Activated T-cell treated with anti-CD3 and anti-CD28 coated beads, Interleukin-2, amount 50 U/mL, for 48 hours (primary cell): ENCODE measurements at places on chromosomes 6 and 20.
A peak's percentile ranks its signal among the peaks of the same experiment; 100 is the strongest.

- no peak for DNase-seq
These were observed 208.1 kb downstream of the UTRN start for GRCh38 chr6:144493035-144493910.

- no peak for DNase-seq
These were observed 15.3 kb downstream of the PPARD start for GRCh38 chr6:35357677-35358076.

DNA sequence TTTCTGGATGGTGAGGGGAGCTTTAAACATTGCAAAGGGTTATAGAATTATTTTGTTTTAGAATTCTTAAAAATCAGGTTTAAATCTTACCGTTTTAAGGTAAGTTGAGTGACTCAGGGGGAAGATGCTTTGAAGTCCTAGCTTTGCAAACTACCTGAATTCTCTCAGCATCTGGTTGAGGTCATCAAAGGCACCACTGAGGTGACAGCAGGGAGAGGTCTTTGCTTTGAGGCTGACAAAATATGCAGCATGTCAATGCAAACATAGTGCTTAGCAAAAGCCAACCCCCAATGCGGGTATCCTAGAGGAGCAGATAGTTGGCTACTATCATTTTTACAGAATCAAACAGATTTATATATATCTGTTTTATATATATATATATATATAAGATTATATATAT lies 219.5 kb downstream of the SLC24A3 start:
- DNase-seq = no peak

- DNase-seq = no peak
These were observed 332.1 kb downstream of the UTRN start for GRCh38 chr6:144617191-144617590.

DNA sequence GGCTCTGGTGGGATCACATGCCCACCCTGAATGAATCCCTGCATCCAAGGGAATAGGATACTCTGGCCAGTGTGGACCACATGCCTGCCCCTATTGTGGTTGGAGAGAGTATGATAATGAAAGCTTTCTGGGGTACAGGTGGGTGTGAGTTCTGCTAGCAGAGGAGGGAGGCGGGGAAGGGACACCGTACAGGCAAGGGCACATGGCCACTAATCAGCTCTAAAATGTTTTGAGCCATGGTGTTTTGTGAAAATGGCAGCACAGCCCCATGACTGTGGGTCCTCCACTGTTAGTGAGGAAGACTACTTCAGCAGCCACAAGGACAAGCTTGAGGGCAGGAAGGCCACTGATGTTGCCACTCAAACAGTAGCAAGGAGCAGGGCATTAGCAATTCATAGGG lies 11.9 kb upstream of the DHX35 start:
- DNase-seq = no peak

GRCh38 chr6:72699159-72699558 lies 77.3 kb downstream of the KCNQ5 start:
- no peak for DNase-seq

- no peak for DNase-seq
These were observed 233.6 kb upstream of the ASCC3 start for GRCh38 chr6:101114703-101115102.

DNA sequence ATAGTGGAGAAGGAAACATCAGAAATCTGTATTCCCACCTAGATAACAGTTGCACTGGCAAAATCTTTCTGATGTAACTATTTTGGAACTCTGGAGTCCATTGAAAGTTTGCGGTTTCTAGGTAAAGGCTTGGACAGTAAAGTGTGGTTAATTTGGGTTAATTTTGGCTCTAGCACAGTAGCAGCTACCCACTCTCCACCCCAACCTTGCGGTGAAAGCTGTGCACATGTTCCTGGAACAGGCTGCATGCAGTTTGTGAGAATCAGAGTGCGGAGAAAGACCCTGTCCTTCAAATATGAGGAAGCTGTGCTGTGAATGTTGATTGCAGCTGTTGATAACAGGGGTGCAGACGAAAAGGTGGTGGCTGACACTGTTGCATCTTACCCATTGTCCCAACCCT lies 38.4 kb downstream of the SMOC2 start:
- no peak for DNase-seq

- DNase-seq = no peak
These were observed 458.7 kb upstream of the RUNX2 start for GRCh38 chr6:44869321-44869897.

GRCh38 chr6:21907291-21907690 lies 313.7 kb downstream of the SOX4 start:
- DNase-seq = no peak

DNA sequence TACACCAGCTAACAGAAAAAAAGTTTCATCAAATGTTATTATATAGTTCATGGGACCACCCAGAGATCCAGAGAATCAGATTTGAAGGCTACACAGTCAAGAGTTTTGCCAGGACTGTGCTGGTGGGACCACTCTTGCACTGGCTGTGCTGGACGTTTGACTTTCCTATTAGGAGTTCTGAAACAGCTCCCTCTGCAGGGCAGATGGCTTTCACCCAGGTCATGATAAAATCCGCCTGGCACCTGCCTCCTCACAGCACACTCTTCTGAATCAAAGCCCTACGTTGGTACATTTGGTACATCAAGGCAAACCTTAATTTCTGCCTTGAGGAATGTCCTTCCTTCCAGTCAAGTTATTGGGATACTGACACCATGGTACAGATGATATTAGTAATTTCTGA lies 302.1 kb downstream of the ZNF217 start:
- DNase-seq = no peak

DNA sequence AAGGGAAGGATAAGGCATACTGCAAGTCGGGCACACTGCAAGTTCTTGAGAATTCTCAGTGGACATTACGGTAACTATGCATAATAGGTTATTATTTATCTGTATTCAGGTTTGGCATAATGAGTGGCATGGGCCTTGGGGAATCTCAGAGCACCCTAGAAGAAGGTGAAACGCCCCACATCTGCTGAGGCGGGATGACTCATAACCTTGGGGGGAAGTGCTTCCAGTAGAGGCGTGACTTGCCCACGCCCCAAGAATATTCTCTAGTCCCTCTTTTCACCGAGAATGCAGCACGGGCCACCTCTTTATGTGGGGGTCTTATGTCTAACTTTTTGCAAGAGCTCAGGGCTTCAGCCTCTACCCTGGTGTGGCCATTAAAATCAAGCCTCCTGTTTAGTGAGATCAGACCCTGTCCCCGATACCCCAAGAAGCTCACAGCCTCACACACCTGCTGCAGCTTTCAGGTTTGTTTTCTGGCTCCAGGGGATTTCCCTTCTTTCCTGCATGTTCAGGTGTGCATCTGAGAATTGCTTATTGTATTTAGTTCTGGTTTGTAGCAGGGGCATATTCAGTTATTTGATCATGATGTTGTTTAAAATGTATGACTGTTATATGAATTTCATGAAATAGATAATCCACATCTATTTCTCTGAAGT lies 19.1 kb downstream of the ZFP64 start:
- DNase-seq = no peak

DNA sequence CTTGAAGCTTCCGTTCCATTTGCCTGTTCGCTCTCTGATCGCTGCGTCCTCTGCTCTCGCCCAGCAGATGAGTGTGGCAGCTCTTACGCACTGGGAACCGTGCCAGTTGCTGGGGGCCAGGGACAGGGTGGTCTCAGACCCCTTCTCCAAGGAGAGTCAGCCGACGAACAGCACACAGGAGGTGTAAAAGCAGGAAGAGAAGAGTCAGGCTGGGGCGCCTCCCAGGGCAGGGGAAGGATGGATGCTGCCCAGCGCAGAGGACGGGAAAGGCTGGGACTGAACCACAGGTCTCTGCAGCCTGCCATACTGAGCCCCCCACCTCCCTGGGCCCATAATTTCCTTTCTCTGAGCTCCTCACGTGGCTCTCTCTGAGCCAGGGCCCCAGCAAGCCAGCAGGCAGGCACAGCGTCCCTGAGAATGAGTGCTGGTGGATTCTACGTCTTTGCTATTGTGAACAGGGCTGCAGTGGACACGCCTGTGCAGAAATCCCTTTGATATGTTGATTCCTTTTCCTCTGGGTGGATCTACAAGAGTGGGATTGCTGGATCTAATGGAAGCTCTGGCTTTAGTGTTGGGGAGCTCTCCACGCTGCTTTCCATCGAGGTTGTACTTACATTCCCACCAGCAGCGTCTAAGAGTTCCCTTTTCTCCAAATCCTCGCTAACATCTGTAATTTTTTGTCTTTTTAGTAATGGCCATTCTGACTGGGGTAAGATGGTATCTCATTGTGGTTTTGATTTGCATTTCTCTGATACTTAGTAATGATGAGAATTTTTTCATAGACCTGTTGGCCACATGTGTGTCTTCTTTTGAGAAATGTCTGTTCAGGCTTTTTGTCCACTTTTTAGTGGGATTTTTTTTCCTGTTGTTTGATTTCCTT lies 104.1 kb downstream of the PSMB1 start:
- no peak for DNase-seq

DNA sequence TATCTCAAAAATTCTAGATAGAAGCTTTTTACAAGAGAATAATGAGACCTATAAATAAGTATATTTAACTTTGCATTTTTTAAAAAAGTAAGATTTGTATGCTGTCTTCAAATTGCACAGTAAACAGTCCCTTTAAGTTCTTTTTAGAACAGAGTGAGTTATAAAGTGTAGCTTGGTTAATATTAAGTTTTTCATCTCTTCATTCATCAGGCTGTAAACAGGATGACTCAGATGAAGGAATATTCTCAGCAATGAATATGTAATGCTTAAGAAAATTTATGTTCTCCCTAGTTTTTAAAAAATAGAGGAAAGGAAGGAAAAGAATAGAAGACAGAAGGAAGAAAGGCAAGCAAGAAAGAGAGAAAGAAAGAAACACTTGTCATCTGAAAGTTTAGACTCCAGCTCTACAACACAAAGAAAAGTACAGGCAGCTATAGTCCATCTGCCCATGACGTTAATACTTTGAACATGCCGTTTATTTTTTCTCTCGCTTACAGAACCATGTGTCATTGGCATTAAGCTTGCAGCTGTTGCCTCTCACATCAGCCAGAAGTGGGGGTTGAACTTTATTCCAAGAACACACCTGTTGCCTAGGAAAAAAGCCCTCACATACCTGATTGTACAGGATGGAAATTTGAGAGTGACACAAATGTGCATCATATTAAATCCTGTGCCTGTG lies 36.1 kb downstream of the CAP2 start:
- no peak for DNase-seq

- no peak for DNase-seq
These were observed 2.3 kb downstream of the PEDS1 start for GRCh38 chr20:50151034-50151743.

GRCh38 chr6:130692659-130693058 lies 134.5 kb upstream of the SMLR1 start:
- DNase-seq = no peak

DNA sequence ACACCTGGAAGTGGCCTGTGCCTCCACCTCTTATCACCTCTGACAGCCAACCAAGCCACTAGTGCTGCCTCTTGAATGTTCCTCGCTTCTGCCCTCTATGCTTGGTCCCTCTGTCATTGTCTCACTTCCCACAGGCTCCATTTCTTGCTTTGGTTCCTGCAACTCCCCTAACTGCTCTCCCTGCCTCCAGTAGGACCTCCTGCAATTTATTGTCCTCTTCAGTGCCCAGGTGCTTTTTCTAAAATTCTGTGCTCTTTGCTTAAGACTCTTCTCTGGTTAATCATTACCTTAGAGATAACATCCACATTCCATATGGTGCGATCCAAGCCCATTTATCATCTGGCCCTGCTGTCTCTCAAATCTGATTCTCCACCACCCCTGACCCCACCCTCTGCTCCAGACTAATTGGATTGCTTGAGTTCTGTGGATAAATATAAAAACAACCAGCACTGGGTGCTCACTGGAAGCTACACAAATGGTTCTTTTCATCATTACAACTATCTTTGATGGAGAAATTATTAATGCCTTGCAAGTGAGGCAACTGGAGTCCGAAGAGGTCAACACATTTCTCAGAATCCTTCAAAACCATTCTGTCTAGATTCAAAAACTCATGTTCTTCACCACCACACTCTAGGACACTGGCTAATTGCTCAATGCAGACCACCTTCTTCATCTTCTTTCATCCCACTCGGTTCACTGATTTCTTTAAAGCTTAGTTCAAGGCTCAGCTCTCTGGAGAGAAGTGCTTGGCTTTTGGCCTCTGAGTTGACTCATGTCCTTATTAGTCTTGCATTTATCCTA lies 47.2 kb downstream of the FOXA2 start:
- DNase-seq = no peak

DNA sequence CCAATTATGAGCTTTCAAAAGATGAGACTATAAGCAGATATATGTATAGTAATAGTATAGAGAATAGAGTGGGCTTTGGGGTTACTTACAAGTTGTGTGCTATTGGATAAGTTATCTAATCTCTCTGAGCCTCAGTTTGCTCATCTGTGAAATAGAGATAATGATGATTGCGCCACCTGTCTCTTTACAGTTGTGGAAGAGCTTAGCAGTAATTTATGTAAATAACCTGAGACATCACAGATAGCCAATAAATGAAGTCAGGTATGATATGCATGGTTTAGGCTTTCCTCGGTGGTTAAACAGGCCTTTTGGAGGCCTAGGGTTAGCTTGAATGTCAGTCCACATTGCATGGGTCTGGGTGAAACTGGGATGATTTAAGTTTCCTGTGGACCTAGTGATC lies 29.8 kb upstream of the SCUBE3 start:
- DNase-seq = no peak

GRCh38 chr6:150025201-150025917 lies at the start of gene RAET1L:
Gene RAET1L (minus strand): TSS chr6:150025532. CDS start chr6:150025471, 61 bp downstream.
- peak; percentile 44 for DNase-seq

GRCh38 chr20:56624786-56625681 lies 4.1 kb upstream of the TFAP2C start:
- peak; percentile 22 for DNase-seq

DNA sequence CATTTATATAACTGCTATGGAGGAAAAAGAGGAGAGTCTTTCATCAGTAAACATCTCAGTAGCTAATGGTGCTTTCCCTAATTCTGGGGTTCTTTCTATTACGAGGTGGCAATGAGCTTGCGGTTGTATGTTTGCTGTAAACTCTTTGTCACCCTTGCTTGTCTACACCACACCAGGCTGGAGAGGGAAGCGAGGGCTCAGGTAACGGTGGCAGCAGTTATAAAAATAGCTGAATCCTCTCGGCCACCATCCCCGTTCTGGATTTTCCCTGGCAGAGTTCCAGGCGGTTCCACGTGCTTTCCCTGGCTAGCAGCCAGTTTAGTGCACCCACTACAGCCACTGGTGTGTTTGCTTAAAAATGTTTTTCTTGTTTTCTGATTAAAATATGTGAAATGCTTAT lies 39.0 kb downstream of the MAS1 start:
- peak; percentile 53 for DNase-seq

DNA sequence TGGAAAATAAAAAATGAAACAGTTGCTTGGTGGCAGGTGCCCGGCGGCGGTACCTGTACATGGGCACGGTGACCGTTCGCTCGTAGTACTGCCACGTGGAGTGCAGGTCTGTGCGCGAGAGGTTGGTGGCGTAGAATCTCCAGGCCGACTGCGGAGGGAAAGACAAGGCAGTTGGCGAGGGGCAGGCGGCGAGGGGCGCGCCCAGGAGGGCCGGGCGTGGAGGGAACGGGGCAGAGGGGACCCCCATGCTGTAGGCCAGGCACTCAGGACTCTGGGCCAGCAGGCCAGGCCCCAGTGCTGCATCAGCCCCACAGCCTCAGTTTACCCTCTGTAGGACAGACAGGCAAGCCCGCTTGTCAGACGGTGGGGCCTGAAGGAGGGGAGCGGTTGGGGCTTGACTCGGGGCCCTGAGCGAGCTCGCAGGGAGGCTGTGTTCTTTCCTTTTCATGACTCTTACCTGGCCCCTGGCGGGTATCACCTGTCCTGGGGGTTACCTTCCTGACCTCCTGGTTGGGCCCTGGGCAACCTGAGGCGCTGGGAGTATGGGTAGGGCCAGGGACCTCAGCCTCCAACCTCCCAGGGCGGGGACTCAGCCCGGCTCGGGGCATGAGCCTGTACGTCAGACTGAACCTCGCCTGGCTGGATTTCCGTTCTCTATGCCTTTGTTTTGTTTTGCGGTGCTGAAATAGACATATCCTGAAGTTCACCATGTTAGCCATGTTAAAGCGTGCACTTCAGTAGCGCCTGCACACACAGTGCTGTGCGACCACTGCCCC lies 38.5 kb downstream of the KCNQ2 start:
- DNase-seq = peak; percentile 26
